ENCODE measurements at places on chromosomes 11 and 22.

GRCh38 chr11:57288771-57289579 is 35.8 kb downstream of the TNKS1BP1 start:
- DNase-seq: no peak

DNA sequence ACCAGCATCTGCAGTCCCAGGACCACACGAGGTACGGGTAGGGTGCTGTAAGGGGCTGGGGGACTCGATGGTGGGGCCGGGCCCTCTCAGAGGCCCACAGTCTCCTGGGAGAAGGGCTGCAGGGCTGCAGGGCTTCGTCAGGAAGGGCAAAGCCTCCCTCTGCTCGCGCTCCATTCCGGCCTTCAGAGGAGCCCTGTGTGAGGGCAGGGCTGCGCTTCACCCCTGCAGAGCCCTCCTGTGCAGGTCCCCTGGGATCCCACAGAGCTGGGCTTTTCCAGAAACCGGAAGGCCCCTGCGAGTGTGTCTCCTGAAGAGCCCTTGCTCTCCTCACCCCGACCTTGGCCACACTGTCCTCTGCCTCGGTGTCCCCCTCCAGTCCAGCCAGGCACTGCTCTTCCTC is 27.2 kb downstream of the WNT11 start:
- no peak for DNase-seq

DNA sequence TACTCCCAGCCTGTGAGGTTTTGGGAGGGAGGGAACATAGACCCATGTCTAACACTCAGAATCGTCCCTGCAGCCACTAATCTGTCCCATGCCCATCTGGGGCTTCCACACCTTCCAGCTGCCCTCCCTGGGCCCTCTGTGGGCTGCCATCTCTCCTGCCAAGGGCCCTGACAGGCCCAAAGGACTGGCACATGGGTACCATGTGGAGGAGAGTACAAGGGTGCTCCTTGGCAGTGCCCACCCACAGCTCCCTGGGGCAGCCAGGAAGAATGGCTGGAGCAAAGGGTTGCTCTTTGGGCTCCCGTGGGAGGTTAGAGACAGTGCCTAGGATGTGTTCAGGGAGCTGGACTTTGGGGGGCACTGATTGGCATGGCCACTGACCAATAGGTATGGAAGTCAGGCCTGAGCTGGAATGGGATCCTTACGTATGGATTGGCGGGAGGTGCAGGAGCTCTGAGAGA is 56.8 kb downstream of the CD82 start:
- DNase-seq: no peak

- DNase-seq: no peak
Measured at GRCh38 chr11:27443227-27443626, 29.4 kb downstream of the LGR4 start.

DNA sequence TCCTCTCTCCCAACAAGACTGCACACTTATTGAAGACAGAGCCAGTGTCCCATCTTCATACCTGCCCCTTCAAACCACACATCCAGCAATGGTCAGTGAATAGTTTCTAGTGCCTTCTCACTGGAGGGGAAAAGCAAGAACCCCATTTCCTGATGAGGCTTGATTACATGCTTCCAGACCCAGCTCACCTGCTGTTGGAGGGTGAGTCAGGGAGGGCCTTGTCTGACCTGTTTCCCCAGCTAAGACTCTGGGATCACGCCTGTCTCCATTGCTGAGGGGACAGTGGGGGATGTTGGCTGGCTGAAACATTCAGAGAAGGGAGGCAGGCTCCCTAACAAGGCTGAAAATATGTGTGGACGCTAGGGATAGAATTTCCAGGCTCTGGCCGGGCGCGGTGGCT is 27.5 kb upstream of the ZDHHC13 start:
- DNase-seq: no peak

GRCh38 chr22:45682064-45682463 is 10.4 kb downstream of the ATXN10 start:
- no peak for DNase-seq

- DNase-seq: no peak
Measured at GRCh38 chr11:86687185-86687778, 14.9 kb upstream of the ME3 start.

DNA sequence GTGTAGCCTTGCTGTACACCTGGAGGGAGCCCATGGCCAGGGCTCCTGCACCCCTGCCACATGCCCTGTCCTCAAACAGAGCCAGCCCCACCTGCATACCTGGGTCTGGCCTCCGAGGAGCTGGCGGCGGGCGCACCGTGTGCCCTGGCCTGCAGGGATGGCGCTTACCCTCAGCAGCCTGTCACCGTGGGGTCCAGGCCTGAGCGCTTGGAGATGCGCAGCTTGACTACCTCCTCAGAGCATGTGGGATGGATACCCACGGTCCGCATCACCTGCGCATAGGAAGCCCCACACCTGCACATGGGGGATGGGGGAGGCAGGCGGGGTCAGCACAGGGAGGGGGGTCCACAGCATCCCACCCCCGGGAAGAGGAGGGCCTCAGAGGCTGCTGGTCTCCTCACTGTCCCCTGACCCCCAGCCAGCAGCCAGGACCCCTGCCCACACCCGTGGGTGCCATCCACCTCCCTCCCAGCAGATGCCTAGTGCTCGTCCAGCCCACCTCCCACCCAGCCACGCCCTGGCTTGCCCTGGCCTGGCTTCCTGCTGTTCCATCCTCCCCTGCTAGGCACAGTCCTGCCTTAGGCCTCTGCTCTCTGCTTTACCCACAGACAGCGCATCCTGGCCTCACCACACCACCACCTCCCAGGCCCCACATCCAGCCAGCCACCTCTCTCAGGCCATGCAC is 22.4 kb upstream of the GNB1L start:
- no peak for DNase-seq

DNA sequence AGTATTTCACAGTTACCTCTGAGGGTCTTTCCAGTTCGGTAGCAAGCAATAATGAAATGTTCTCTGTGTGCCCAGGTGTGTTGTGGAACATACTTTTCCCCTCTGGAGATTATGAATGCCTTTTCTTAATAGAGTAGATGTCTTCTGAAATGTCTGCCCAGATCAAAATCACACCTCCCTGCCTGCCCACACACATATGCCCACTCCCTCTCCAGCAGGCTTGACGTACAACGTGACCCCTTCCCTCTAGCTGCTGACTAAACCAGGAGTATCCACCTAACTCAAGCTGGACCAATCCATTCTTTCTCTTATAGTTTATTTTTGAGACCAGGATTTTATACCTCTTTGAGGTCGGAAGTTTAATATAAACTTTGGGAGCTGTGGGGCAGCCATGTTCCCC is 48.7 kb downstream of the ME3 start:
- no peak for DNase-seq

GRCh38 chr11:9577556-9577955 is 4.1 kb downstream of the WEE1 start:
- DNase-seq: no peak

DNA sequence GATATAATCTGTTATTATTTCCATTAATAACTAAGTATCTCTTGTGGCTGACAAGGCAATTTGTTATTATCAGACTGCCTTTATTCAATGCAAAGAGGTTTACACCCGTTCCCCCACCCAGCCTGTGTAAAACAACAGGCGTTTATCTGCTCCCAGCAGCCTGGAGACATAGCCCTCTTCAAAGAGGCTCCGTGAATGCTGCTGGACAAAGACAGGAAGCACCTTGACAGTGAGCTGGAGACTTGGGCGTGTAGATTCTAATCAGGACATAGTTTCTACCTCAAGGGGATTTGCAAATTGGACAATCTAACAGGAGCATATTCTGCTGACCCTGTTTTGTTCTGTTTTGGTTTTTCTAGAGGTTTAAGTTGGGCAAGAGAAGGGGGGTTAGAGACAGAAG is 733.0 kb upstream of the KIRREL3 start:
- no peak for DNase-seq

GRCh38 chr11:17013548-17014320 is 480 bp downstream of the PLEKHA7 start:
- DNase-seq: no peak

DNA sequence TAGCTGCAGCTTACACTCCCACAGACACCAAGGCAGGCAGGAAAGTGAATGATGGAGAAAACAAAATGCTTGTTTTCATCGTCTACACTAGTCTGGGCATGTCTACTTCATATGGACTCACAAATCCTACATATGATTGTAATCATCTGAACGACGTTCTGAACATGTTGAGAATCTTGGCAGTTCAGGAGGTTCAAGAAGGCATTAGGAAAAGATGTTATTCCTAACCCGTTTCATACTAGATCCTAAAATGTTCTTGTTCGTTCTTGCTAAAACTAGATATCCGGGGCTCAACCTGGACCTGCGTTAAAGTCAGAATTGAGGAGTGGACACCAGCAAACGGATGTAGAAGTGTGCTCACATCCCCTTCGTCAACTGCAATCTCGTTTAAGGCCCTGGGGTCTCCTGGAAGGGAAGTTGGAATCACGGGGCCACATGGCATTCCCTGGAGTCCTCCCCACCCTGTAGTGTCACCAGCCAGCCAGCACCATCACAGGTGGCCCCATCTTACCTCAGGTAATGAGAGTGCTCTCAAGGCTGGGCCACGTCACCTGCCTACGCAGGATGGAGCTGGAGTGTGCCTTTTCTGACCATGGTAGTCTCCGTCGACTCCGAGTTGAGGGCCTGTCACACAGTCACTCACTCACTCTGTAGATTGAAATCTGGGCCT is 37.3 kb downstream of the C11orf58 start:
- DNase-seq: no peak

- DNase-seq: no peak
Measured at GRCh38 chr22:31367426-31367825, 21.3 kb upstream of the PATZ1 start.

DNA sequence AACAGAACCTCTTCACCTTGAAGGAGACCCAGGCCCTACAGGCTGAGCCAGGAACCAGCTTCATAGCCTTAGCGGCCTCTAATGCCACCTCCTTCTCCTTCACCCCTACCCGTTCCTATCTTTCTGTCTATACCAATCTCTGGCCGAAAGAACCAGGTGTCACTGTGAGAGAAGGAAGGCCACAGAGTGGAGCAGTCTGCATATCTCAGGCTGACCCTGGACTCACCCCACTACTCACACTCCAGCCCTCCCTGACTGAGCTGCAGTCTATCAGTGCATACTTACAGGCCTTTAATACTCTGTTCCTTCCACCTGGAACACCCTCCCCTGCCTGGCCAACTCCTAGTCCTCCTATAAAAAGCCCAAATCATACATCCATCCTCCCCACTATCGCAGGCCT is 32.7 kb downstream of the ARAP1 start:
- no peak for DNase-seq

DNA sequence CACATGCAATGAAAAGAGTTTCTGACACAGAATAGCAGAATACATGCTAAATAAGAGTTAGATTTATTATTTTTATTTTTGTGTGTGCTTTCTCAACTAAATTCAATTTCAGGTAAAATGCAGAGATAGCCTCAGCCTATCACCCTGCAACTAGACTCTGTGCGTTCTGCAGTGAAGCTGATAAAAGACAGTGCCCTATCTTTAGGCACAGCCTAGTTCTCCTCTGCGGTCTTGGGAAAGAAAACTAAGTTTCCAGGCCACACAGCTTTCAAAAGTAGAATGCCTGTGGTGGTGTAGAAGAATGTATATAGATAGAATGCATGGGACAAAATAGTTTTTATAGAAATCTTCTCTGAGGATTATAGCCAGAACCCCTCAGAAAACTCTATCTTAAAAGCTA is 12.0 kb upstream of the MMP1 start:
- DNase-seq: no peak

- no peak for DNase-seq
Measured at GRCh38 chr11:38155856-38156255, 1557.8 kb upstream of the RAG2 start.

- no peak for DNase-seq
Measured at GRCh38 chr11:104666624-104667023, 231.6 kb downstream of the CASP12 start.

DNA sequence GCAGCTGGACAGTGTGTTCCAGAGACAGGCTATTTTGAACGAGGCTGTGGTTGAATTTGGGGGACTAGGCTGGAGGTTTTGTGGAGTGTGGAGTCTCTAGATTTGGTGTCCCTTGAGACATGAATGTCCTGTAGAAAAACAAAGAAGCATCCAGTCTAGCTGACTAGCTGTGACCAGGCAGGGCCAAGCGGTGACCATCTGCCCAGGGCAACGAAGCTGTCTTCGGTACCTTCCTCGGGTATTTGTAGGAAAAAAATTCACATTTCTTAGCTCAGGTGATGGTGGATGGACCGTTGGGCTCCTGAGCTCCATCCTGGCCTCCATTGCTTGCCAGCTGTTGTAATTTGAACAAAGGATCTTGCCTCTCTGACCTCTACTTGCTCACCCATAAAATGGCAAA is 557.3 kb downstream of the MIAT start:
- DNase-seq: no peak

GRCh38 chr11:40302669-40303068 is 1156.8 kb downstream of the LRRC4C start:
- no peak for DNase-seq

GRCh38 chr22:25402501-25403283 is 161.8 kb upstream of the GRK3 start:
- no peak for DNase-seq

DNA sequence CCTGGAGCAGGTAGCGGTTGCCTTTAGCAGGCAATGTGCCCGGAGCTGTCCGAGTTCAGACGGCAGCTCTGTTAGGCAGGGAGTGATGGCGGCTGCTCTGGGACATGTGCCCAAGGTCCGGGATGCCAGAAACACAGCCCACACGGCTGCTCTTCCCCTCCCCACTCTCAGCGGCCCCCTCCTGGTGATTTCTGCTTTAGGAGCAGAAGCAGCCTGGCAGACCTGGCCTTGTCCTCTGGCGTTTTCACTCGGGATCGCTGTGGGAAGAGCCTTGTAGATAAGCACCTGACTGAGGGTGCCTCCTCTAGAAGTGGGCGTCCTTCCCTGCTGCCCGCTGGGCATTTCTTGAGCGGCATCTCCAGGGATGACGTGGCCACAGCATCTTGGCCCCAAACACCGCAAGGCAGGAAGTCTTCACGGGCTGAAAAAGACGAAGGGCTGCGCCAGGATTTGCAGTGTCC is 392.2 kb downstream of the TBC1D22A start:
- peak; percentile 79 for DNase-seq

GRCh38 chr11:125464270-125464662 is 31.8 kb downstream of the FEZ1 start:
- DNase-seq: no peak
